SW480 (cell line): ENCODE measurements at places on chromosomes 3 and 15.
A peak's percentile ranks its signal among the peaks of the same experiment; 100 is the strongest.

DNA sequence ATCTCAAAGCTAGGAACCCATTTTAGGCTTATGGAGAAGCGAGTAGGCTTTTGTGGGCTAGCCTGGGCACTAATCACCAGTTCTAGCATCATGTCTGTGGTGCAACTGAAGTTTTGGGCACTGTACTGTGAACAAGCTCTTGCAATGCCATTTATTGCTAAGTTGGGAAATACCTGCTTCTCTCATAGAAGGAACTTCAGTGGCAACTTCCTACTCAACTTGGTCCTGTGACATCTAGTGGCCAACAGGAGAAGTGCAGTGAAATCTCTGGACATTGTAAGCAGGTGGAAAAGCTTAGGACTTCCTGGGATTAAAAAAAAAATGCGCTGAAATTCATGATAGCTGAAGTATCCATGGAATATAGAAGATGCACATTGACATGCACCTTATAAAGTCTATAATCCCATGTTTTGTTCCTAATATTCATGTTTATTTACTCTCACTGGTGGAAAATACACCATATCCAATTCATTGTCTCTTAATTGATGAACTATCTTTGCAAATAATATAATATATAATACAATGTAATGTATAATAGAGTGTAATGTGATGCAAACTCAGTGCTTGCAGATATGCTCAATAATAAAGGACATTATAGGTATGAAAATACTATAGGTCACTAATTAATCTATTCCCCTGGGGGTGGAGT lies 6.5 kb upstream of the ALDH1A3 start:
- DNase-seq = peak; percentile 87

DNA sequence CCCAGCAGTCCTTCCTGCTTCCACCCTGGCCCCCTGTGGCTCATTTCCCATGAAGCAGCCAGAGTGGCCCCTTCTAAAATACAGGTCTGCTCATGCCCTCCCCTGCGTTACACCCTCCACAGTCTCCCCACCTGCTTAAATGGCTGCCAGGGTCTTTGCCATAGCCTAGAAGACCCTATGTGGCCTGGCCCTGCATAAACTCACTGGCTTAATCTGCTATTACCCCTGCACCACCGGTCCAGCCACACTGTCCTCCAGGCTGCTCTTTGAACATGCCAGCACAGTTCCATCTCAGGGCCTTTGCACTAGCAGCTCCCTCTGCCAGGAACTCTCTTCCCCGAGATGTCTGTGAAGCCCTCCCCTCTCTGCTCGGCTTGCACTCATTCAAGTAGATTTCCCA lies 166.8 kb downstream of the NTRK3 start:
- no peak for DNase-seq

DNA sequence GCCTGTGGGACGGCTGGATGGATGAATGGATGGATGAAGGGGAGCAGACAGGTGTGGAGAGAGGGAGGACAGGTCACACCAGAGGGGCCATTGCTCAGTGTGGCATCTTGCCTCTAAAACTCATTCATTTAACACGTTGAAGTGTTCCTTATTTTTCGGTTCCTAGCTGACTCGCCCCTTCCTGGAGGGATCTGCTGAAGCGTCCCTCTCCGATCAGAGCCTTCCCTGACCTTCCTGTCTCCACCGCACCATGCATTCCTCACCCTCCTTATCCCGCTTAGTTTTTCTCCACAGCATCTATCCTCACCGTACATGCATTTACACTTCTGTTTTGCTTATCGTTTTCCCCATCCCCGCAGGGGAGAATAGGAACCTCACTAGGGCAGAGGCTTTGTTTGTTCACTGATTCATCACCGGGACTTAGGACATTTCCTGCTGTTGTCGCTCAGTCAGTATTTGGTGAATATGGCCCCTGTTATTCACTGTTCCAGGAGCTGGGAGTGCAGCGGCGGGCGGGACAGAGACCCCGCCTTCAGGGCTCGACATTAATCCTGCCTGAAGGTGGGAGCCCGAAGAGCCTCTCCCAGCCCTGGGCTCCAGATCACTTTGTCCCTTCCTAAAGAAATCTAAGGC lies 32.0 kb downstream of the FOXL2 start:
- peak; percentile 74 for DNase-seq

DNA sequence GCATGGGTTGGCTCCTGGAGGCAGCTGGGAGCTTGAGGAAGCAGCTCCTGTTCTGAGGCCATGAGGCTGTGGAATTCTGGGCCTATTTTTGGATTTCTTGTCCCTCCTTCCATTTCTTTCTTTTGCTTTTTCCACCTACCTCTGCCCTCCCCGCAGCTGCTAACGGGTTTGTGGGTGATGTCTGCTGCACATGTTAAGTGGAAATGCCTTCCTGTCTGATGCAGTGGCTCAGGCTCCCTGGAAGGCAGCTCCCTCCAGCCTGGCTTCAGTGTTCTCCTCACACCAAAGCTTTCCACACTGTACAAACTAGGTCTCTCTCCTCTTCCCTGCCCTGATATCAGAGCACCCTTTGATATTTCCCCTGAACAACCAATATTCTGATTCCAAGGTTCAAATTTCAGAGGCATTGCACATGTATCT lies 33.8 kb upstream of the ESYT3 start:
- no peak for DNase-seq

- DNase-seq = no peak
Observed at GRCh38 chr15:101308604-101309435, 13.8 kb upstream of the SNRPA1 start.

DNA sequence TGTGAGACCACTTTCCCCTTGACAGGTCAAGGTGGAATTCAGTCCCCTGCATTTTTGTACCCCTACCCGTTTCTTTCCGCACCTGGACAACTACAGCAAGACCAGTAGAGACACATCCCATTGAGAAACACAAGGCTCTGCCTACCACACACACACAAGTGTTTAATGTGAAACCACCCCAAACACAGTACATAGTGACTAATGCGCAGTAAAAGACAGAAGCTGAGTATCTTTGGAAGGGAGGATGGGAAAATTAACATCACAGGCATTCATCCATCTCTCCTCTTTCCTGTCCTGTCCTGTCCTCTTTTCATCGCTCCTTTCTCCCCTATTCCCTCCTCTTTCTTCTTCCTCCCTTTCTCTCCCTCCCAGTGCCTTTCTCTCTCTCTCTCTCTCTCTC lies 64.8 kb downstream of the SCN11A start:
- DNase-seq = no peak

DNA sequence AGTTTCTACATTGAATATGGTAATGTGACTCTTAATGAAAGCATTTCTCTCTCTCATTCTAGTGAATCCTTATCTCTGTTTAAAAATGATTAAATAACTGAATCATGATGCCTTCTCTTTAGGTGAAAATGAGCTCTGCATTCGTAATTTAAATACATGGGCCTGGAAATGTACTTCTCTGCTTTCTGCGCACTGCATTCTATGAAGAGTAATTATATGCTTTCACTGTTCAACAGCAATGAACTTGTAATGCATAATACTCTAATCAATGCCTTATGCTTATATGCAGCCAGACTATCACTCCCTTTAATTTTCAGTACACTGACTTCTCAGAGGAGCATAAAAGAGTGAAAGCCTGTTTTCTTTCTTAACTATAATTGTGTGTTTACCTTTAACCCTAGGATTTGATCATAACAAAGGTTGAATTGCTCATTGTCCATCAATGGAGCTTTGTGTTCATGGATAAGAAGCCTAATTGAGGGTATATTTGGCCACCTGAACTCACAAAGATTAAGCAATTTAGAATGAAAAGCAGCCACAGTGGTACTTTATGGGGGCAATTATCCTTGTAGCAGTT lies 330.8 kb upstream of the PDZRN3 start:
- DNase-seq = no peak

GRCh38 chr3:23760325-23760724 lies 45.4 kb upstream of the UBE2E1 start:
- no peak for DNase-seq

DNA sequence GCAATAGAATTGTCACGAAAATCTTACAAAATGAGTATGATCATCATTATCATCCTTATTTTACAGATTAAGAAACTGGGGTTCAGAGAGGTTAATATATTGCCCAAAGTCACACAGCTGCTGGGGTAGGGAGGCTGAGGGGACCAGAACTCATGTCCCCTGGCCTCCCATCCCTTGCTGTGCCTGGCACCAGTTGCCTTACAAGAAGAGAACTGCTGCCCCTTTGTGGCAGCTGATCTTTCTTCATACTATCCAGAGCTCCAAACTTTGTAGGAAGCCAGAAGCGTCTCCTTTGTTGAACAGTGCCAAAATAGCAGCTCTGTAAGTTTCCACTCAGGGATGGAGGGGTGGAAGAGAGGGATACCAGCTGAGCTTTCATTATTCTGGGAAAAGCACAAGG lies 236.8 kb upstream of the TBC1D5 start:
- no peak for DNase-seq

GRCh38 chr15:58770519-58770856 lies 614 bp upstream of the MINDY2 start:
- peak; percentile 68 for DNase-seq

- DNase-seq = peak; percentile 66
Observed at GRCh38 chr15:40891810-40892446, 2.3 kb upstream of the VPS18 start.

DNA sequence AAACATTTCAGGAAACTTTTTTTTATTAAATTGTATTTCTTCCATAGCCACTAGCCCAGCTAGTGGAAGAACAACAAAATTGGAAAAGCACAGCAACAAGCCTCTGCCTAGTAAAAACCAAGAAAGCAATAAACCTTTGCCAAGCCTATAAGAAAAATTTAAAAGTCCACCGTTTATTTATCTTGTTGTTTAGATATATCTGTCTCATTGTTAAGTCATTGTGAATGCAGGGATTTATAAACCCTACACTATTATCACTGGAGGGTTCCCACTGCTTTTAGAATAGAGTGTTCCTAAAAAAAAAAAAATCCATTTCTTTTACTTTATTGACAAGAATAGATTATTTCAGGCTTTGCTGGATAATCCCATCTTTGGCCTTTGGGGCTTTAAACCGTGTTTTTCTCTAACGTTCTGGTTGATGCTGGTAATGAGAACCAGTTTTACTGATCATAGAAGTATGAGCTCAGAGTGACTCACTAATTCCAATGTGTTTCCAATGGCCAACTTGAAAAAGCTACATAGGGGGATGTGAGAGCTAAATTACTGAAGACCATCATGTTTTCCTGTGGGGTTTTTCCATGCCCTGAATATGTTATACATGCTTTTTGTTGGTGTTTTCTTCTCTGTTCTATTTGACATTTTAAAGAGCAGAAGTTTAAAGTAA lies 634.1 kb downstream of the RBMS3 start:
- DNase-seq = no peak

DNA sequence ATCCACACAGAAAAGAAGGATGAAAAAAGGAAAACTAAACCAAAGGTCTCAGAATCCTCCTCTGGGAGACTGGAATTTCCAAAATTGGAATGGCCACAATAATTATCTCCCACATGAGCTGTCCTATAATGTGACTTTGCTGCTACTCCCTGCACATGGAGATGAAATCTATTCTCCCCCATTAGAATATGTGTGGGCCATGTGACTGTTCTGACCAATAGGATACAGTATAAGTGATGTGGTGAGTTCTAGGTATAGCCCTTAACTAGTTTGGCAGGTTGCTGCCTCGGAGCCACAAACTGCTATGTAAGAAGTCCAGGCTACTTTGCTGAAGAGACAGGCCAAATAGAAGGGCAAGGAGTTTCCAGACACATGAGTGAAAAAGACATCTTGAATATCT lies 5.2 kb downstream of the TRIM59 start:
- DNase-seq = no peak

DNA sequence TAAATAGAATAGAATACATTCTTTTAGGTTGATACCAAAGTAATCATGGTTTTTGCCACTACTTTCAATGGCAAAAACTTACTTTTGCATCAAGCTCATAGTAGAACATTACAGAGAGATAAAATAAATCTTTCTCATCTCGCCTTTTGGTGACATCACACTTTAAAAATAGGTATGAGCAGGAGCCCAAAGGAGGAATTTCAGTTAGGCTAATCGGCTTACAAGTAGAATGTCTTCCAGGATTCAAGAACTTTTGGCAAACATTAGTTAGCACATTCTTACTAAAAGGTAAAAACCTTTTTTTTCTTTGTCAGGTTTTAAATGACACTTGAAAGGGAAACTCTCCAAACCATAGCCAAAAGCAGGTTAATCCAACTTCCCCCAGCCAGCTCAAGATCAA lies 59.7 kb upstream of the CMSS1 start:
- DNase-seq = no peak

DNA sequence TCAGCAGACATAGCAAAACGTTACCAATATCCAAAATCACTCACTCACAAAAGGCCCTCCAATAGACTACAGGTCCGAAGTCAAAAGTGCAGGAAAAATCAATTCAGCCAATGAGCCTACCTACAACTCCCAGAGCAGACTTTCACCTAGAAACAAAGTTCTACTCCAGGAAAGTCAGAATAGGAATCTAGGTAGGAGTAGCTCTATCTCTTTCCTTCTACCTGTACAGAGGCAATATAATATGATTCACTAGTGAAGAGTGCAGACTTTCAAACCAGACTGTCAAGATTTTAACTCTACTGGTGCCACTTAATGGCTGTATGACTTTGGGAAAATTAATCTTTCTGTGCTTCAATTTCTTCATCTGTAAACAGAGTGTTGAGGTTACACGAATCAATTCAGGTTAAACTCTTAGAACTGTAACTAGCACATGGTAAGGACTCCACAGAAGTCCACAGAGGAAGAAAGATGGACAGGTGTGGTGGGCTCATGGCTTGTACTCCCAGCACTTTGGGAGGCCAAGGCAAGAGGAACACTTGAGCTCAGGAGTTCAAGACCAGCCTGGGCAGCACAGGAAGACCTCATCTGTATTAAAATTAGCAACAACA lies 9.4 kb downstream of the DCUN1D1 start:
- DNase-seq = no peak
